ENCODE measurements at places on chromosomes 11 and 22.

GRCh38 chr11:27248576-27249509 is 114.2 kb downstream of the CCDC34 start:
- DNase-seq, result no peak

- DNase-seq, result no peak
These were observed 1035.8 kb downstream of the TBC1D22A start for GRCh38 chr22:47798229-47798628.

- no peak for DNase-seq
These were observed 47.2 kb downstream of the BUD13 start for GRCh38 chr11:116725434-116726221.

- no peak for DNase-seq
These were observed 11.8 kb upstream of the APLNR start for GRCh38 chr11:57248780-57249383.

GRCh38 chr11:69219991-69220390 is 64.3 kb downstream of the SMIM38 start:
- DNase-seq, result no peak

DNA sequence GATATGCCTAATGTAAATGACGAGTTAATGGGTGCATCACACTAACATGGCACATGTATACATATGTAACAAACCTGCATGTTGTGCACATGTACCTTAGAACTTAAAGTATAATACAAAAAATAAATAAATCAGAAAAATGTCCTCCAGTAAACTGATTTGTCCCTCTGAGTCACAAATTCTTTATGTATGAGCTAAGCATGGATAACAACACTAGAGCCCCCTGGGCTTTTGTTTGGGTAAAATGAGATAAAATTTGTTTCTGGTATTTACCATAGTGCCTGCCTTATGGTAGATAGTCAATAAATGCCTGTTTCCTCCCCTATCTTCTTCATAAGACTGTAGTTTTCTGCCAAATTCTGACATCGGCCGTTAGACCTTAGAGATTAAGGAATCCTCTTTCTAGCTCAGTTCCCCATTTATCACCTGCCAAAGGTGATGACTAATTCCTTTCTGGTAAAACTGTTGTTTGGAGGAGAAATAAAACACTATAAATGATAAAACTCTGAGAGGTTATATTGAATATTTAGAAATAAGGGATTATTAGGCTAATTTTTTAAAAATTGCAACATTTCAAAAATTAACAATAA is 43.6 kb upstream of the LUZP2 start:
- no peak for DNase-seq

DNA sequence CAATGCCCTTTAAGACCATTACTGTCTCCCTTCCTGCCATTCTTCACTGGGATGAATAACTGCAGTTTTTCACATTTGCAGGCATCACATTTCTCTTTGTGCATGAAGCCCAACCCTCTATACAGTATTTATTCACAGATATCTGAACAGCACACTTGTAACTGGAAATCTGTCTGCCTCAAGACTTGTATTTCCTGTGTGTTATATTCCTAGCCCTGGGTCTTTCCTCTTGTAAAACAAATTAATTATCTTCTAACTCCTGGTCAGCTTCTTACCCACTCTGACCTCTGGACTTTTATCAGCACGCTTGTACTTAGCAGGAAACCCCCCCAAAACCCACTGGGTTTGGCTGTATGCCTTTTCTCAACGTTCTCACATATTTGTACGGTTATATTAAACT is 2.0 kb downstream of the CSRP3 start:
- DNase-seq, result no peak

- DNase-seq, result peak; percentile 45
These were observed 84.7 kb downstream of the TTC28 start for GRCh38 chr22:28594797-28595462.

DNA sequence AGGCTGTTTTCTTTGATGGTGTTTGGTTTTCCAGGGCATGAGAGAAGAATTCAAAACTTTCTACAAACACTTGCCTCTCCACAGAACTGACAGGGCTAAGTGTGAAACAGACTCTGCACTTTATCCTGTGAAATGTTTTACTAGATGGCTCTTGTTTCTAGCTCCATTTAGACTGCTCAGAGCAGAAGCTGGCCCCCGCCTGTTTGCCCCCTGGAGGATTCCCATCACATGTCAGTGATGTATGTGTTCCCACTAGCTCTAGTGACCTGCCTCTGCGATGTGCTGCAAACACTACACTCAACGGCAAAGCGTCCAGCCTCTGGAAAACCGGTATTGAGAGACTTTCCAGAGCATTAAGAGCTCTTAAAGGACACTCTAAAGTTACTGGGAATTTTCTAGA is 41.4 kb upstream of the PCF11 start:
- DNase-seq, result no peak

GRCh38 chr11:103961010-103961409 is 75.4 kb upstream of the DDI1 start:
- DNase-seq, result no peak

DNA sequence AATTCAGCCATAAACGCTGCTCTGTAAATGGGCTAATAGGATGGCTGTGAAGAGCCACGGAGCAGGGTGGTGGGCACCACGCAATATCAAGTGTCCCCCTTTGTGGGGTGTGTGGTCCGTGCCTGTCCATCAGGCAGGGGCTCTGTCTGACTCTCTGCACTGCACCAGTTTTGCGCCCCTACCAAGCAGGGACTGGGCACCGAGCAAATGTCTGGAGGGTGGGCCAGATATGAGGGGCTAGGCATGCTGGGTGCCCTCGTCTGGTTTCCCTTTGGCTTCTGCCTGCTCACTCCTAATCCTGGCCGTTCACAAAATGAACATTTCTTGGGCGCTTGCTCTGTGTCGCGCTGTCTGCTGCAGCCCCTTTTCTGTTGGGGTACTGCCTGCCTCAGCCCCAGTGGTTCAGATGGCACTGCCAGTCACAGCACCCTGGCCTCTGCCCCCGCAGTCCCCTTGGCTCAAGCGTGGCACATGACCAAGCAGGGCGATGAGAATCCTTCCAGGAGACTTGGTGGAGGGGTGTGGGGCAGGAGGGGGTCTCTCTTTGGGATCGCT is 37.1 kb upstream of the CELSR1 start:
- DNase-seq, result no peak

DNA sequence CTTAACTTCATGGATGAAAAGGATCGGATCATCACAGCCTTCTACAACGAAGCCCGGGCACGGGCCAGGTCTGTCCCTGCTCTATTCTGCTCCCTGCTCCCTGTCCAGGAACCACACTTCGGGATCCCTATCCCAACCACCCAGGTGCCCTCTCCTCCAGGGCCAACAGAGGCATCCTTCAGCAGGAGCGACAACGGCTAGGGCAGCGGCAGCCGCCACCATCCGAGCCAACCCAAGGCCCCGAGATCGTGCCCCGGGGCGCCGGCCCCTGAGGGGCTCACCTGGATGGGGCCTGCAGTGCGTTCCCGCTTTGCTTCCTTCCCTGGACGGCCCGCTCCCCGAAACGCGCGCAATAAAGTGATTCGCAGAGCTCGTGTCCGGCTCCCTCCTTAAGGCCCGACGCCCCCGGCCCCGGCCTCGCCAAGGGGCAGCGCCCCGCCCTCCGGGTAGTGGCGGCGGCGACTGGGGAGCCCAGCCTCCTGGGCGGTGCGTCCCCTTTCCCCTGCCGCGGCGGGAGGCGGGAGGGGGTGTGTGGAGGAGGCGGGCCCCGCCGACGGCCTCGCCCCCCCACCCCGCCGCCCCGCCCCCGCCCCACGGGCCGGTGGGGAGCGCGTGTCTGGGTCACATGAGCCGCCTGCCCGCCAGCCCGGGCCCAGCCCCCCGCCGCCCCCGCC is at the start of gene VEGFB:
TSS of gene VEGFB (plus strand) at position 672 of the 674 bp plus-strand sequence. CDS start 250 bp downstream, outside the sequence.
- DNase-seq, result peak; percentile 76

DNA sequence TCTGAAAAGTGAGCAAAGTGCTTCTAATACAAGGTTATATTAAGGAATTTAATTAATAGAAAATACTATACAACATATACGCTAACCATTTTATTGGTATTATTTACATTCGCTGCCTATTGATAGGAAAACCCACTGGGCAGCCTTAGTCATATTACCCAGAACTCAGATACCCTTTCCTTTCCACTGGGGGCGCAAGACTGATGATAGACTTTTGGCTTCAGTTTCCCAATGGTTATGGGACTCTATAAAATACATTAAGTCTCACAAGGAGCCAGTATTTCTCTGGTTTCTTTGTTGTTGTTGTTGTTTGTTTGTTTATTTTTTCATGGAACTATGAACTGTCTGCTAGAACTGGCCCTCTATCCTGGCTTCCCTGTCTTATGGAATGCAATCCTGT is 471.1 kb upstream of the KIRREL3 start:
- no peak for DNase-seq

DNA sequence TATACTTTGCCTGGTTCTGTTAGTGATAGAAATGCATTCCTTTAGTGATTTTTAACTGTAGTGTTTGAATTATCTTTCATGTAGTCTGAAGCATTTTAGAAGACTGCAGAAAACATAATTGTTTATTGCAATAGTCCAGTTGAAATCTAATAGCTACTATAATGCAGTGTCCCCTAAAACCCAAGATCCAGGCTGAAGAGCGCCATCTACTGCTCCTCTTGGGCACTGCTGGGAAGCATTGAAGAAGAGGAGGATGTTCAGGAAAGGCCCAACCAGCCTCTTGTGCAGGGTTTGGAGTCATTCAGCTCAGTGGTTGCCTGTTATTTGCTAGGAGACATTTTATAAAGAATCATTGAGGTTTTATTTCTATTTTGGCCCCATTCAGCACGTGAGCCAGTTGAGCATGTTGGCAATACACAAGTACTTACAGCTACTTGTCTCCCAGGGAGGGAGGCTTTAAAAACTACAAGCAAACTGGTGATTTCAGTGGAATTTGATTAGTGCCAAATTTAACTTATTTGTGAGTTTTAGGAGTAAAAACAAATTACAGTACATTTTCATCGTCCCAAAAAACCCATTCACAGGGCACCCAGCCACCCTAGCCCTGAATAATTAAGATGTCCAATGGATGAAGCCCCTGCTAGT is 74.9 kb upstream of the HORMAD2 start:
- DNase-seq, result peak; percentile 53

GRCh38 chr11:72396041-72396440 is 38.3 kb downstream of the CLPB start:
- DNase-seq, result no peak
